ENCODE measurements at places on chromosomes 4 and X. TPM values are rescaled to one million over a fixed set of nuclear protein-coding genes. Genes with fewer than 3 reads are reported as not detected.

DNA sequence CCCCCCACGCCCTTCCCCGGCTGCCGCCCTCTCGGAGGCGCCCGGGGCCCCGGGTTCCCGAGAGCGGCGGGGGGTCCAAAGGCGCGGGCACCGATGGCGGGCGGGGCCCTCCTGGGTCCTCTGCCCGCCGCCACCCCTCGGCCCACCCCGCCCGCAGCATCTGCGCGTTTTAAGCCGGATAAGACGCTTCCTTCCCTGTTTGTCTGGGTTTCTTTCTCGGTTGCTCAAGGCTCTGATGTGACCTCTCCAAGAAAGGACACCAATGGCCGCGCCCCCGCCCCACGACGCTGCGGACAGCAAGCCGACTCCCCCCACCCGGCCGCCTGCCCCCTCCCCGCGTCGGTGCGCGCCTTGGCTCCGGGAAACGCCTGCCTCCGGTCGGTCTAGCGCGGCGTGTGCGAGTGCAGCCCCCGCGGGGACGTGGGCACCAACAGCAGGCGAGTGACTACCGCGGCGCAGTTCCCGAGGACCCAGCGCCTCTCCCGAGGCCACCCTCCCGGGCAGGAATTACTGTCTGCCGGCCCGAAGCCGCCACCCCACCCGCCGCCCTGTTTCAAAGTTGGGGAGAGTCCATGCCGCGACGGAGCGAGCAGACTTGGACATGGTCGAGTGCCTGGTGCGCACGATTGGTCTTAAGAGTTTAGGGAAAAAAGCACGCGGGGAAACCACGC lies 21.1 kb upstream of the HMX1 start:
- DNase-seq, result peak; percentile 83

DNA sequence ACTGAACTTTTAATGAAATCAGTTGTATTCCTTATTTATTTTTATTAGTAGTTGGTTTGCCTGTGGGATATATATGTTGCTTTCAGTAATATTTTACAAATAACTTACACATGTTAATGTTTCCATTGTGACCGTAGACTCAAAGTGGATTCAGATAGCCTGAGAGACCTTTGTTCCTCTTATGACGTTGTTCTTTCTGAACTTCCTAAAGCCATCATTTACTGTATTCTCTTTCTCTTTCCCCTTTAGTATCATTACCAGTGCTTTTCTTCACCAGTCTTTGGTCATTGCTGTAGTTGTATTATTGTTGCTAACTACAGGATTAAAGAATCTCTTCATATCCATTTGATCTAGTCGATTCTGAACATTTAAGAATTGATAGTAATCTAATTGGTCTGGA lies 4.3 kb downstream of the STIM2 start:
- no peak for DNase-seq

GRCh38 chr4:140680686-140681085 lies 75.5 kb downstream of the TBC1D9 start:
- no peak for DNase-seq

DNA sequence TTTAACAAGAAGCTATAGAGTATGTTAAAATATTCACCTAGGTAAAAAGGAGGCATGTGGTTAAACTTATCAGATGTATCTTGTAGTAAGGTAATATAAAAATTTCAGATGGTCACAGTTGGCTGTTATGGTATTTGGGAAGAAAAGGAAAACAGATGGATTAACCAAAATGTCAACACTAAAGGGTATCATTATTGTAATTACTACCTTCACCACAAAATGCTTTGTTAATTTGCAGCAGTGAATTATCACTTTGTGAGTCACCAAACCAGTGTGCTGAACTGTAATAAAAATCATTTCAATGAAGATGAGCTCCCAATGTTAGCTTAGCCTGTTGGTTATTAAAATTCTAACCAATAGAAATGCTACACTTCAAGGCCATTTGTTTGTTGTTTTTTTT lies 233.9 kb downstream of the RPA4 start:
- DNase-seq, result no peak

DNA sequence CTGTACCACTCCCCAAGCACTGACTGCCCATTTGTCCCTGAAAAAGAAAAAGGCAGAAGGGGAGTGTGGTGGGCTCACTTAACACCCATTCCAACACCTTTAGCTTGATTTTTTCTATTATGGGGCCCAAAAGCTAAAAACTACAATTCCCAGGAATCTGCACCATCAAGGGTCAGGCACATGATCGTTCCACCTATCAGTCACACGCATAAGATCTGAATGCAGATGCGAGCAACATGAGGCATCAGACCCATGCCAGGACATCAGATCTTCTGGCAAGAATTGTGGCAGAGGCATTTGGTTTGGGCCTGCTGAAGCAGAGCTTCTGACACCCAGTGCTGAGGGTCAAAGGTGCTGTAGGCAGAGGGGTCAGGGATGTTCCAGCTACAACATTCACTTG lies 595.9 kb downstream of the BCOR start:
- no peak for DNase-seq

DNA sequence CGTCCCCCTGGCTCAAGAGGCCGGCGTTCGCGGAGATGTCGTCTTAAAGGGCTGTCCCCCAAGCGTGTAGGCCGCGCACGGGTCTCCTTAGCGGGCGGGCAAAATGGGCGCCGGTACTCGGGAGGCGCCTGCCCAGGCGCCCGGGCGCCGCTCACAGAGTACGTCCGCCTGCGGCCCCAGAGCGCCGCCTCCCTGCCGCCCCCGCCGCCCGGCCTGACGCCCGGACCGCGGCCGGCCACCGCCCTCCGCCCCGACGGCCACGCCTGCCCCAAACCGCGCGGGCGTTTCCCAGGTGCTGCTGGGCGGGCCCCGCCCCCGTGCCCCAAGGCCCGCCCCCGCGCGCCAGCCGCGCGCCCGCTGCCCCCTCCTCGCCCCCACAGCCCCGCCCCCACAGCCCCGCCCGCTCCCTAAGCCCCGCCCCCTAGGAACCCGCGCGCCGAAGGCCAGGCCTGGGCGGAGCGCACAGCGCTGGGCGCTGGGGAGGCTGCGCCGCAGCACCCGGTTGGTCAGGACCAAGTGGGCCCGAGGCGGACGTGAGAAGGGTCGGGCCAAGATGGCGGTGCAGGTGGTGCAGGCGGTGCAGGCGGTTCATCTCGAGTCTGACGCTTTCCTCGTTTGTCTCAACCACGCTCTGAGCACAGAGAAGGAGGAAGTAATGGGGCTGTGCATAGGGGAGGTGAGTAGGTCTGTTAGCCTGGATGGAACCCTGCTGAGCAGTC lies at the start of the genes BRCC3, CMC4 and MTCP1:
TSS of gene BRCC3 (plus strand) at position 534 of the 719 bp plus-strand sequence. CDS start at position 554, 20 bp downstream.
TSS of gene CMC4 (minus strand) at position 162 of the 719 bp plus-strand sequence. CDS start 7,113 bp downstream, outside the sequence.
TSS of gene MTCP1 (minus strand) at position 162 of the 719 bp plus-strand sequence. CDS start 5,126 bp downstream, outside the sequence.
- peak; percentile 94 for DNase-seq

DNA sequence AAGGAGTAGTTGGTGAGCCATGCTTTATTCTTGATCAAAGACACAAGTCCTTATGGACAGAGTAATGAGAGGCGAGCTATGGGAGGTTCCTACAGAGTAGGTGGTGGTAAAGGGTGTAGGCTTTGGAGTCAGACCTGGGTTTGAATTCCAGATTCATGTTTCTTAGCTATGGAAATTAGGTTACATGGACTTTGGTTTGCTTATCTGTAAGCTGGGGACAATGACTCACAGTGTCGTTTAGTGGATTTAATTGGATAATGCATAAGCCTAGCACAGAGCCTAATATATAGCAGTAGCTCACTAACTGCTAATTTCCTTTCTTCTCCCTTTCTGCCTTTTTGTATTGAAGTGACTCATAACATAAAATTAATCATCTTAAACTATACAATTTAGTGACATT lies 5.0 kb upstream of the TRPC5 start:
- no peak for DNase-seq

DNA sequence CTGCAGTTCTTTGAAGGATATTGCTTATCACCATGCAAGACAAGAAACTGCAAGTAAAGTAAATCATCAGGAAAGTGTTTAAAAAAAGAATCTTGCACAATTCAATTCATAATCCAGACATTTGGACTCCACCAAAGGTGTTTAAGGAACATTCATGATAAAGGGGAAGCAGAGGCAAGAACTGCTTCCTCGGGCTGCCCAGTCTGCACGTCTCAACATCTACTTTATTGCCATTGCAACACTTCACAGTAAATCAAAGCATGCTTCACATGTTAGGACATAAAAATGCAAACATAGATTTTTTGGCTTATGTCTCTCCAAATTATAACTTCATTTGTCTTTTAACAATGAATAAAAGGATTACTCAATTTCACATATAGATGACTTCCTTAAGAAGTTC lies 42.5 kb downstream of the MID1 start:
- DNase-seq, result no peak

- peak; percentile 13 for DNase-seq
These were observed 501.8 kb upstream of the GALNT7 start for GRCh38 chr4:172666711-172667368.

GRCh38 chrX:6793000-6793399 lies 258.1 kb upstream of the VCX3A start:
- no peak for DNase-seq

- peak; percentile 44 for DNase-seq
These were observed 61.0 kb downstream of the CHRNA9 start for GRCh38 chr4:40395908-40396793.

GRCh38 chr4:9976781-9977180 lies 44.5 kb downstream of the SLC2A9 start:
- DNase-seq, result no peak

GRCh38 chrX:18937173-18937572 lies 46.7 kb downstream of the PHKA2 start:
- peak; percentile 32 for DNase-seq

DNA sequence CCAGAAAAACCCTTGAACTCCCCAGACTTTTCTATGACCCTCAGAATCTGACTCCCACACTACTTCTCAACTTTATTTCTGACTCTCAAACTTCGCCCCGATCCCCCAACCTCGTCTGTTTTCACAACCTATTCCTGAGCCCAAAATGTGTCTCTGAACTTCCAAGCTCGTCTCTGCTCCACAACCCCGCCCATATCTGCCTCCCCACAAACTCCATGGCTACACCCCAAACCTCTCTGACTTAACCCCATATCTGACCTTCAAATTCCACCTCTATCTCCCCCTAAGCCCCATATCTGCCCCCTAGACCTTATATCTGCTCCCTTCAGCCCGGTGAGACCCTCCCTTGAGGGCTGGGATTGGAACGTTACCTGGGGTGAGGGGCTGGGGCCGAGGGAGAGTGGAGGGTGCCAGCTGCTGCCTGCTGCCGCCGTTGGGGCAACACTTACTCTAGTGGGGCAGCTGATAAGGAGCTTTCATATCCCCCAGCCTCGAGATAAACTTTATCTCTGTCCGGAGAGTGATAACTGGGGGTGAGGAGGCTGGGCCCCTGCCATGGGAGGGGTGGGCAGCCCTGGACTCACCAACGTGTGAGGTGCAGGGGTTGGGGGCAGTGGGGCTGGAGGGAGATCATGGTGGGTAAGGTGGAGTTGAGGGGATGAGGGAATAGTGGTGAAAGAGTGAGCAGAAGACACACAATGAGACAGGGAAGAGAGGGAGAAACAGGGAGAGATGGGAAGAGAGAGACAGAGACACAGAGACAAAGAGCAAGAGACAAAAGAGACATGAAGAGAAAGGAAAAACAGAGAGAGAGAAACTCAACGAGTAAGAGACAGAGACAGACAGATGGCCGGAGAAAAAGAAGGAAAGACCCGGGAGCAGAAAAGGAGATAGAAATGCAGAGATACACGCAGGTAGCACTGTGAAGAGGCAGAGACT lies 1.4 kb downstream of the GATA1 start:
- peak; percentile 22 for DNase-seq

DNA sequence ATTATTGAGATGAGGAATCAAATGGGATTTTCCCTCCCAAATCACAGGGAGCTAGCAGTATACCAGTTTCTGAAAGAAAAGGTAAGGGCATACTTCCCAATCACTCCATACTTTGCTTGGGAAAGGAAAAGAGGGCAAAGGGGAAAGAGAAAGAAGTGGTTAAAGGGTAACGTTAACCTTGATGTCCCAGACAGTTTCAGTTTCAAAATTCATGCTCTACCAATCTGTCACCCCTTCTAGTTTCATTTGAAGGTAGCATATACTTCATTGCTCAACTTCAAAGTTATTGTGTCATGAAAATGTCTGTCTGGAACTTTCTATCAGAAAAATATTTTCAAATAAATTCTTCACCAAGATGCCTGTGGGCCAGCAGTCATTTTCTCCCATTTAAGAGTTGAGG lies 16.0 kb downstream of the TNMD start:
- no peak for DNase-seq

DNA sequence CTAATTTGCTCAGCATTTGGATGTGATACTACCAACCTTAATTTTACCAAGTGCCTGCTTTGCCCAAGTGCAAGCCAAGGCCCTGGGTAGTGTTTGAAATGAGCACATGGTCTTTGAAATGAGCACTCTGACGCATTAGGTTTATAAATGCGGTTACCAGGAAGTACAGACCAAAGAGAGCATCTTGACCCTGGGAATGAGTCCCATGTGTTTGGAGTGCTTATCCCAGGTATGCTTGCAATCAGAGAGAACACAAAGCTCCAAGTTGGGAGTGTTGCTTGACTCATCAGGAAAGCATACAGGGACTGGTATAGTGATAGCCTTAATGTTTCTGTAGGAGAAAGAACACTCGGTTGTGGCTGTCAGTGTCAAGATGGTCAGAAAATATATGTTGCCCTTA lies 203.6 kb upstream of the MAMLD1 start:
- DNase-seq, result no peak

DNA sequence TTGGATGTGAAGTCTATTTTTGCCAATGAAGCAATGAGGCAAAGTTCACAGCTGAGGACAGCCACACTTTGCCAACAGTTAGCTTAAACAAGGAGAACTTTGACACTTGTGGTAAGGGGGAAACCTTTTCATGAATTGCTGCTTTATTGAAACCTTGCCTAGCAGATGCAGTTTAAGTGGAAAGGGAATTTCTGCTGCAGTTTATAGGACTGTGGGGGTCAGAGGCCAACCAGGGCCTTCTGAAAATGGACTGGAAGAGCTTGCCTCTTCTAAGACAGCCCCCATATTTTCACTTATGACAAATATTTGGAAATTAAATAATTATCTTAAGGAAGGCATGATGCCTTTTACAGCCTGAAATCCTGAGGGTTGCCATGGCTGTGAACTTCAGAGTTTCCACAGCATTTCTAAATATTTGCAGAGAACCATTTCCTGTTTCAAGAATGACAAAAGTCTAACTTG lies 550.3 kb downstream of the RAB28 start:
- DNase-seq, result no peak

DNA sequence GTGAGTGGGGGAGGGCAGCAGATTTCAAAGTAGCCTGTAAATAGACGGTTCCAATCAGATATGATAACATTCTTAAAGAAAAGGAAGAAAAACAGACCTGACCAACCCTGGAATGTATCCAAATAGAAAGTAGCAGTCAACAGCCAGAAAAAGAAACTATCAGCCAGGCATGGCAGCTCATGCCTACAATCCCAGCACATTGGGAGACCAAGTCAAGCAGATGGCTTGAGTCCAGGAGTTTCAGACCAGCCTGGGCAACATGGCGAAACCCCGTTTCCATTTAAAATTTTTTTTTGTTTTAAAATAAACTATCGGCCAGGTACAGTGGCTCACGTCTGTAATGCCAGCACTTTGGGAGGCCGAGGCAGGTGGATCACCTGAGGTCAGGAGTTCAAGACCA lies 125.0 kb downstream of the THOC2 start:
- DNase-seq, result no peak

SRPX2 gene
- total RNA-seq, result 2.0 TPM

SH3BP2 gene
- 20.4 TPM for total RNA-seq

TLR1 gene
- not detected for total RNA-seq

F8A3 gene
- 0.10 TPM for total RNA-seq

INTS6L gene
- total RNA-seq, result 18.8 TPM

TKTL1 gene
- total RNA-seq, result not detected

PFKFB1 gene
- 0.07 TPM for total RNA-seq

NUDT10 gene
- 31.7 TPM for total RNA-seq

KIAA1210 gene
- total RNA-seq, result not detected

KLHL4 gene
- 49.3 TPM for total RNA-seq
